ENCODE measurements at places on chromosomes 6 and 20.

DNA sequence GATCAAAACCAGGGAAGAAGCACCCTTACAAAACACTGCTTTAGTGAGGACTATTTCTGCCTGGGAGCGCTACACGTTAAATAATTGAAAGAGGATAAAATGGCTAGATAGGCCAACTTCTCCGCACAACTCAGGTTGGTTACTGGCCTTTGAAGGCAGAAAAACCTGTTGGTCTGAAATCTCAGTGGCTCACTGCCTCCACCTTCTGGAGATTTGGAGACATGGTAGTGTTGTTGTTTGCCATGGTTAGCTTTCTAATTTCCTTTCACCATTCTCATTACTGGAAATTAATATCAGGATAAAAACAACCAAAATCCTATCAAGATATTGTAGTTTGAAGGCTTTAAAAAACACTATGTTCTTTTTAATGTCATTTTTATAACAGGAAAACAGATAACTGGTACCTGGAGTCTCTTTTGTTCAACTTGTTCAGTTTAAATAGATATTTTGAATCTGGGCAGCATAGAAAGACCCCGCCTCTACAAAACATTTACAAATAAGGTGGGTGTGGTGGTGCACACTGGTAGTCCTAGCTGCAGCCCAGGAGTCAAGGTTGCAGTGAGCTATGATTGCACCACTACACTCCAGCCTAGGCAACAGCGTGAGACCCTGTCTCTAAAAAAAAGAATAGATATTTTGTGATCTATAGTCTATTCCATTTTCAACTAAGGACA, 27.5 kb upstream of the BCLAF1 start:
- H3K4me3 ChIP-seq, result no peak overlapping the region
- DNase-seq, result peak; percentile 82
- H3K4me1 ChIP-seq, result no peaks in the 10 kb centered on the region

- H3K27ac ChIP-seq, result no peak overlapping the region
- H3K4me1 ChIP-seq, result peaks cover 5% of the 10 kb centered on the region
- peaks cover 5% of the 10 kb centered on the region for H3K36me3 ChIP-seq
Observed at GRCh38 chr20:24993337-24994185, 1.0 kb upstream of the APMAP start.

DNA sequence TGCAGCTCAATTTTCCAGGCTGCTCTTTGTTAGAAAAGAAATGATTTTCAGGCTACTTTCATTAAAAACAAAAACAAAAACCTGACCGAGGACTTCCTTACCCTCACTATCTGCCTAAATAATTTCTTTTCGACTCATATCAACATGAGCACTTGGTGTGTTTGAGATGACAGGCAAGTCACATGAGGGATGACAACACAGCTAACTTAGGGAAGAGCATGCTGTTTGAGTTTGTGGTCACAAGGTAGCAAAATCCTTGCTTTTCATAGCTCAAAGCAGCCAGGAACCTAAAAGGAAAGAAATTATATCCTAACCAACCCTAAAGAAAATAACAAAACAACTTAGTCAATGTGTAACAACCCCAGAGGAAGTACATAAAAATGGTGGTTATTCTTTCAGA, 459.5 kb downstream of the KIF16B start:
- no peaks in the 10 kb centered on the region for H3K27me3 ChIP-seq
- no peak overlapping the region for H3K27ac ChIP-seq
- H3K36me3 ChIP-seq, result no peaks in the 10 kb centered on the region
- no peak overlapping the region for H3K4me3 ChIP-seq
- DNase-seq, result no peak
- no peaks in the 10 kb centered on the region for H3K4me1 ChIP-seq

- no peaks in the 10 kb centered on the region for H3K27me3 ChIP-seq
- peaks cover 8% of the 10 kb centered on the region for H3K36me3 ChIP-seq
- H3K27ac ChIP-seq, result peak overlapping the region; percentile 89
- H3K4me3 ChIP-seq, result no peak overlapping the region
- H3K4me1 ChIP-seq, result peaks cover 24% of the 10 kb centered on the region
Observed at GRCh38 chr6:111843347-111844147, 29.7 kb downstream of the FYN start.

- H3K27ac ChIP-seq, result no peak overlapping the region
- H3K4me1 ChIP-seq, result no peaks in the 10 kb centered on the region
- DNase-seq, result no peak
- H3K4me3 ChIP-seq, result no peak overlapping the region
- H3K36me3 ChIP-seq, result no peaks in the 10 kb centered on the region
Observed at GRCh38 chr6:95232446-95232845, 344.9 kb upstream of the MANEA start.

DNA sequence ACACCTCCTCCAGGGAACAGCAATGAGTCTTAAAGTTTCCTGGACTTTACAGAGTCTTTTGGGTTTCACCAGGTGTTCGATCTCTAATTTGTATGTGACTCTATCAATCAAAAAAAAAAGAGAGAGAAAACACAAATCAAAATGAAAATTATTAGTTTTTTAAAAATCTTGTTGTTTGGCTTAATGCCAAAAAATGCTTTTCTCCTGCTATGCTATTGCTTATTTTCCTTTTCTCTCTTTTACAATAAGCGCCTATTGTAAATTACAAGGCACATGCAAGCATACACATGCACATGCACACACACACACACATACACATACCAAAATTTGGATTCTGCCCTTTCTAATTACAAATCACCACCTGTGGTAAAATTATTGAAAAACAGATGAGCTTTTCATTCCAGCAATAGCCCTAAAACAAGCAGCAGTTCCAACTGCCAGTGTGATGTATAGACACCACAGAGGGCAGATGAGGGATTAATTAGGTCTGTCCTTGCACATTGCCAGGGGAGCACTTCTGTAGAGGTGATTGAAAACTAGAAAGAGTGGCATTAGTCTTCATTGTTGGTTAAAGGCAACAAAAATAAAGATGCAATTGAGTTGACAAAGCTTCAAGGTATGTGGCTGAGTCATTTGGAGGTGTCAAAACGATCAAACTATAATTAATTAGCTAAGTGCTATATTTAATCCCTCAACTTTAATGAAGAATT, 631.7 kb downstream of the TFAP2B start:
- no peaks in the 10 kb centered on the region for H3K4me1 ChIP-seq
- H3K27ac ChIP-seq, result no peak overlapping the region
- no peaks in the 10 kb centered on the region for H3K36me3 ChIP-seq
- DNase-seq, result no peak
- H3K4me3 ChIP-seq, result no peak overlapping the region

DNA sequence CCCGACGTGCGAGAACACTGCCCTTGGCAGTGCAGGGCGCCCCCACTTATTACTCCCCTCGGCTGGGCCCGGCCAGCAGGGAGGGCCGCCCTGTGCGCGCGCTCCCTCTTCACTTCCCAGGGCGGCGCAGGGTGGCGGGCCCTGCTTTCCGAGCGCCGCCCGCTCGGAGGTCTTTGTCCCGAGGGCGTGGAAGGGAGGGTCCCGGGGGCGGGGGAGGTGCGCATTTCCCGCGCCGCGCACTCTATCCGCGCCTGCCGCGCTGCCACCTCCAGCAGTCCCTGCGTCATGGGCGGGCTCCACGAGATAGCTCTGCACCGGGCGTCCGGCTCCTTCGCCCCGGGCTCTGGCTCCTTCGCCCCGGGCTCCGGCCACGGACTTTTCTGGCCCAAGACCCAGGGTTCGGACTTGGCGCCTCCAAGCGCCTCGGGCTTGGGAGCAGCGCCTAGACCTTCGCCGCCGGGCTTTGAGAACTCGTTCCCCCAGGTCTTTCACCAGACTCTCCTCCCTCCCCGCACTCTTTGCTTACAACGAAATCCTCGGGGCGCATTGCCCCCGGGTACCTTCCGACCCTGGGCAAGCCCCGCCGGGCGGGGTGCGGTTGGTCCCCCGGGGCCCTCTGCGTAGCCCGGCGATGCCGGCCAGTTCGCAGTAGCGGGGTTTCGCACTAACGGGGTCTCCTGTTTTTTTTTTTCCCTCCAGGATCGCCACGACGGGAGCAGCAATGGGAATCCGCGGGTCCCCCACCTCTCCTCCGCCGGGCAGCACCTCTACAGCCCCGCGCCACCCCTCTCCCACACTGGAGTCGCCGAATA, 1.6 kb downstream of the TFAP2C start:
- H3K27ac ChIP-seq, result no peak overlapping the region
- H3K27me3 ChIP-seq, result peaks cover 94% of the 10 kb centered on the region
- H3K4me1 ChIP-seq, result peaks cover 18% of the 10 kb centered on the region
- H3K36me3 ChIP-seq, result no peaks in the 10 kb centered on the region
- peak overlapping the region; percentile 81 for H3K4me3 ChIP-seq
- DNase-seq, result peak; percentile 86

DNA sequence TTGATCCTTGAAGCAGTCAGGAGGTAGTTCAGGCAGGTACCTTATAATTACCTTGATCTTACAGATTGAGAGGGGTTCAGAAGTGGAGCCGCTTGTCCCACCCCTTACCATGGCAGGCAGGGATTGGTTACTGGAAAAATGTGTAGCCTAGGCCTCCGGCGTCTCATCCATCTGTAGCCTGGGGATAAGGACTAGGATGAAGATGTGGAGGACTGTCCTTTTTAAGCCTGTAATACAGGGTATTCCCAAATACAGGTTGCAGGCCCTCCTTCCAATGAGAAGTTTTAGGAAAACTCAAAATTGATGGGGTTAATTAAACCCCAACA, 2.8 kb downstream of the HMGA1 start:
- H3K4me1 ChIP-seq, result peaks cover 14% of the 10 kb centered on the region
- no peak overlapping the region for H3K27ac ChIP-seq
- H3K36me3 ChIP-seq, result peaks cover 58% of the 10 kb centered on the region

GRCh38 chr6:12886961-12887775, 170.6 kb downstream of the PHACTR1 start:
- no peak overlapping the region for H3K27ac ChIP-seq
- no peaks in the 10 kb centered on the region for H3K4me1 ChIP-seq
- H3K4me3 ChIP-seq, result no peak overlapping the region
- DNase-seq, result peak; percentile 62
- H3K36me3 ChIP-seq, result no peaks in the 10 kb centered on the region

DNA sequence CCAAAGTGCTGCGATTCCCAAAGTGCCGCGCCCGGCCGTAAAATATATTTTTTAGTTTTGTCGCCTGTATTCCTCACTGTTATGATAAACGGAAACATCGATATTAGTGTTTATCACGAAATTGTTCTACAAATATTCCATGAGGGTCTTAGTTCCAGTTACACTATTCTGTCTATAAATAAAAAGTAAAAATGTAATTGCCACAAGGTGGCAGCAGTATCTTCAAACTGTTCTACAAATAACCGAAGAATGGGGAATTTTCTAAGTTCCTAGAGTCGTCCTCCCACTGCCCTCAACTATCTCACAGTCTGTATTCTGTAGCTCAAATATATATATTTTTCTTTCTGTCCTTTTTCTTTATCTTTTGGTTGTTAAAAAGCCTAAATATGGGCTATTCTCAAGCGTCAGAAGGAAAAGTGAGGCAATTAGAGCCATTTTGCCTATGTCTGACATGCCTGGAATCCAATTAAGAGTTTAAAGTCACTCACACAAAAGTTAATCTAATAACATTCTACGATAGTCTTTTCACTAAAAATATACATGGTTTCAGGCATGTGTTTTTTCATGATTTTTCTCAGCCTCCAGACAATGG, 14.2 kb upstream of the FAM162B start:
- H3K36me3 ChIP-seq, result no peaks in the 10 kb centered on the region
- H3K4me3 ChIP-seq, result no peak overlapping the region
- H3K27ac ChIP-seq, result no peak overlapping the region
- no peak for DNase-seq

Data from endodermal cell (in vitro differentiated cells).